ENCODE measurements at places on chromosomes 3 and 15.

DNA sequence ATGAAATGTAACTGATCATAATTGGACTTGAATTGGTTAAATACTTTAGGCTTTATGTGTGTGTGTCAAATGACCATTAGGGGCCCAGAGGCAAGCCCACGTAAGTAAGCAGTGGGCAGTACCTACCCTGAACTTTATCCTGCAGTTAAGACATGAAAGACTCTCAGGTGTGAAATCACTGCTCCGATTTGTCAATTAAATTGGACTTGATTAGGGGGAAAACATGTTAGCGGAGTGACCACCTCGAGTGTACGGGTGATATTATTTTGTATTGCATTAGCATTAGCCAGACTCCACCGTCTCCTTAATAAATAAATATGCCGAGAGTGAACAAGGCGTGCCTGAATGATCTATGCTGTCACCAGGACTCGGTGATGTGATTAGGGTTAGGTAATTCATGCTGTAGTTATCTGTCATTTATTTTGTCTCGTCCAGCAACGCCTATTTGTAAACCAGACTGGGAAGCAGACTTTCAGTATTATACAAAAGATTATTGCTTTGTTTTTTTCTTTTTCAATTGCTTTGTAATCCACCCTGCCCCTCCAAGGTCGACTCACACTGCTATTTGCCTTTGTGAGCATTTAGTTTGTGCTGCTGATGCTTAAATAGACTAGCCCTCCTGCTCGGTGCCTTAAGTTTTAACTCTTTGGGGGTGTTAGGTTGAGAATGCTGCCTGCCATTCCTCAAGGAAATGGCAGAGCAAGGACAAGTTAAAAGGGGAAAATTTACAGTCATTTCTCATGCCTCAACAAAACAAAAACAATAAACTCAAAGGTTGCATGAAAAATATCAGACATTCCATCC is 1.8 kb downstream of the RBMS3 start:
- DNase-seq: no peak

- no peak for DNase-seq
These were observed 81.9 kb downstream of the FGF12 start for GRCh38 chr3:192645437-192645836.

- no peak for DNase-seq
These were observed 11.7 kb upstream of the ADAMTS17 start for GRCh38 chr15:100353449-100353848.

- DNase-seq: no peak
These were observed 38.5 kb downstream of the SYN2 start for GRCh38 chr3:12042638-12043037.

GRCh38 chr3:147945968-147946519 is 536.9 kb downstream of the ZIC1 start:
- DNase-seq: no peak

DNA sequence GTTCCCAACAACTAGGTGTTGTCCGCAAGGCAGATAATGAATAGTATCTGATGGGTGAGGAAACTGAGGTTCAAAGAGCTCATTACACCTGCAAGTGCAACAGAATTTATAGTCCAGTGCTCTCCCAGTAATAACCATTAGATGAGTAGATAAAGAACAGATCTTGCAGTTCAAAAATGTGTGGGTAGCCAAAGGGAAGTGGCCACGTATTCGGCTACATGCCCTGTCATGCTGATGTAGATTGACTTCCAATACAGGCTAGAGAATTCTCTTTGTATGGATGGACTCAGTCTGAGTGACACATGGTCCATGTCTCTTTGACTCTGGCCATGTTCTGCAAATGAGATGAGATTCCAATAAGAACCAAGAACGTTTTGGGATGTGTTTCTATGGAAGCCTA is 187.9 kb upstream of the LPP start:
- no peak for DNase-seq

GRCh38 chr3:16174026-16174355 is 489 bp upstream of the GALNT15 start:
- no peak for DNase-seq

DNA sequence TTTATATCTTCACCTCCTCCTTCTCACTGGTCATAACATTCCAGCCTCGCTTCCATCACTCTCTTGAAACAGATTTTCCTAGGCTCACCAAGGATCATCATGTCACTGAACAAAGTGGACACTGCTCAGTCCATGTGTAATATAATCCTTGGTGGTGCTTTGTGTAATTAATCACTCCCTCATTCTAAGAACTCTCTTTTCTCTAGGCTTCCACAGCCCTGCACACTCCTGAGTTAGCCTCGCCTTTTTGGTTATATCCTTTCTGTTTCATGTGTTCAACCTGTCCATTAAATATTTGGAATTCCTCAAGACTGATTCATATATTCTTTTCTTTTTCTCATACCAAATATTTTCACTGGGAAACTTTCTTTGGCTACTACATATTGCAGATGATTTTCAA is 440.8 kb downstream of the PYDC2 start:
- no peak for DNase-seq

DNA sequence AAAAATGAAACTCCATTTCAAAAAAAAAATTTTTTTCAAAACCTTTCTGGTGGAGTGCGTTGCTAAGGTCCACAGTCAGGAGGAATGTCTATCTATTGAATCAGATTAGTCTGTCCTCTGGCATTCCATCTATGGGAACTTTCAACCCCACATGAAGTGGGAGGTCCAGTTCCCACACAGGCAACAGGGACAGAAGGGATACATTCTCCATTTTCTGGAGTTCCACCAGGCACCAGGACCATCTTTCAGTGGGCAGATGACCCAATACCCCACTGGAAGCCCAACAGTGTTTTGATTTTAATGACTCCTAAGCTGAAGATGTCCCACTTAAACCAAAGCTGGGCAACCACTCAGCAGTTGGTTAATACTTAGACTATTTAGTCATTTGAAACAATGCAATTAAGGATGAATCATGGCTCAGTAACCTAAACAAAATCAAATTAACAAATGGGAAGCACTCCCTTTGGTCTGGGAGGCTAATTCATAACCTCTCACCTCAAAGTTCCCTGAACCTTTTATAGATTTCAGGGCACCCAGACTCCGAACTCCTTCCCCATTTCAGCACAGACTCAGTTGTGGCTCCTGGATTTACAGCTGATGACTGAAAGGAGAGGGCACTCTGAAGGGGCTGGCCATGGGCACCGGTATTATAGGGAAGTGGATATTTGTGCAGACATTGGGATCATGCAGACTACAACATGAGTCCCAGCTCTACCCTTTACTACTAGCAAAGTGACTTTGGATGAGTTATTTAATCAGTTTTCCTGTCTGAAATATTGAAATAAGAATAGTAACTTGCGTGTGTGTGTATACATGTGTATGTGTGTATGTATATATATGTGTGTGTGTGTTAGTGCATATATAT is 264.3 kb upstream of the LRTM1 start:
- no peak for DNase-seq

DNA sequence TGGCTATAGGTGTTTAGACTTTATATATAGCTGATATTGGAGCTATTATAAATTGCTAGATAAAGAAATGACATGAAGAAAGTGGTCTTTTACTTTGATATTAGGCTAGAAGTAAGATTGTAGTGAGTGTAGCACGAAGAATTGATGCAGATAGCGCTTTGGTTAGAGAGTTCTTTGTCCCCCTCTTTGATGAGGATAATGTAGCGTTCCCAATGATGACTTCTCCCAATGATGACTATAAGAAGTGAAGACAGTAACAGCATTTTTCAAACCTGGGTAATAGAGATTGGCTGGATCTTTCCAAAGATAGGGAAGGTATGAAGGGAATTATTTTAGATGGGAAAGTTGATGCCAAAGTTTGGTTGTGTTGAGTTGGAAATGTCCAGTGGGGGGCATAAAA is 4.3 kb downstream of the MINDY2 start:
- DNase-seq: no peak

- DNase-seq: no peak
These were observed 430 bp downstream of the SLCO2A1 start for GRCh38 chr3:134029256-134029733.

- DNase-seq: no peak
These were observed 225.6 kb downstream of the CLSTN2 start for GRCh38 chr3:140160553-140160952.

DNA sequence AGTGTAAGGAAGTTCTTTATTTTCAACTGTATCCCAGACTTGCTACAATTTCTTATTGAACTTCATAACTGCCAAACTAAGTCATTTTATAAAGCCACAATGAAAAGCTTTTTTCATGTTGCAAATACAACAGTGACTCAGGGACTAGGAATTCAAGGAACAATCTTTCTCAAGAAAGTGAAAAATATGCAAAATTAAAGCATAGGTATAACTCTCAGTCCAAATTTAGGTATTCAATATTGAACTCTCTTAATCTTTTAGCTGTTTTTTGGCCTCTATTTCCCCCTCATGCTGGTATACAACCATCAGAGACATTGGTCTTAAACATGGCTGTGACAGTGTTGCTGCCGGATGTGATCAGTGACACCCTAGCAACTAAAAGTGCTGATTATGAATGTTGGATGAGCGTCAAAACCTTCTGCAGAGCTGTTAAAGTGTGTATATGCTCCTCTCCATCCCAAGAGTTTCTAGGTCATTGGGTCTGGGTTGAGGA is 476.9 kb downstream of the ZNF385D start:
- no peak for DNase-seq

- DNase-seq: no peak
These were observed 9.2 kb downstream of the ST6GAL1 start for GRCh38 chr3:186939536-186939935.

- no peak for DNase-seq
These were observed 621.8 kb downstream of the ZIC1 start for GRCh38 chr3:148030975-148031374.

GRCh38 chr3:43959498-43960447 is 269.0 kb downstream of the ABHD5 start:
- DNase-seq: no peak

- no peak for DNase-seq
These were observed 7.5 kb upstream of the ST6GAL1 start for GRCh38 chr3:186922790-186923189.

GRCh38 chr3:179860275-179861107 is 176.2 kb downstream of the PEX5L start:
- no peak for DNase-seq

- no peak for DNase-seq
These were observed 198.7 kb downstream of the CNTN3 start for GRCh38 chr3:74415731-74416130.

- DNase-seq: no peak
These were observed 309.9 kb upstream of the SATB1 start for GRCh38 chr3:18735005-18735404.

DNA sequence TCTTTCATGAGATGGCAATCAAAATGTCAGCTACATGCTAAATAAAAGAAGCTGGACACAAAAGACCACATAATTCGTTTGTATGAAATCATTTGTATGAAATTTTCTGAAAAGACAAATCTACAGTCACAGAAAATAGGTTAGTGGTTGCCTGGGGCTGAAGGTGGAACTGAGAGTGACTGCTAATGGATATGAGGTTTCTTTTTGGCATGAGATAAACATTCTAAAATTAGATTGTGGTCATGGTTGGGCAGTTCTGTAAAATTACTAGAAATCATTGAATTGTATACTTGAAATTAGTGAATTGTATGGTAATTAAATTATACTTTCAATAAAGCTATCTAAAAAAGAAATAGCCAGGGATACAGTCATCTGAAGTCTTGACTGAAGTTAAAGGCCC is 2.7 kb upstream of the DMXL2 start:
- no peak for DNase-seq

GRCh38 chr15:25993506-25993905 is 130.4 kb upstream of the ATP10A start:
- no peak for DNase-seq

- no peak for DNase-seq
These were observed 259.4 kb upstream of the NSMCE3 start for GRCh38 chr15:29529043-29529442.

GRCh38 chr15:61227269-61227949 is 1.7 kb downstream of the RORA start:
- no peak for DNase-seq

GRCh38 chr3:19254189-19254588 is 105.9 kb downstream of the KCNH8 start:
- DNase-seq: no peak

DNA sequence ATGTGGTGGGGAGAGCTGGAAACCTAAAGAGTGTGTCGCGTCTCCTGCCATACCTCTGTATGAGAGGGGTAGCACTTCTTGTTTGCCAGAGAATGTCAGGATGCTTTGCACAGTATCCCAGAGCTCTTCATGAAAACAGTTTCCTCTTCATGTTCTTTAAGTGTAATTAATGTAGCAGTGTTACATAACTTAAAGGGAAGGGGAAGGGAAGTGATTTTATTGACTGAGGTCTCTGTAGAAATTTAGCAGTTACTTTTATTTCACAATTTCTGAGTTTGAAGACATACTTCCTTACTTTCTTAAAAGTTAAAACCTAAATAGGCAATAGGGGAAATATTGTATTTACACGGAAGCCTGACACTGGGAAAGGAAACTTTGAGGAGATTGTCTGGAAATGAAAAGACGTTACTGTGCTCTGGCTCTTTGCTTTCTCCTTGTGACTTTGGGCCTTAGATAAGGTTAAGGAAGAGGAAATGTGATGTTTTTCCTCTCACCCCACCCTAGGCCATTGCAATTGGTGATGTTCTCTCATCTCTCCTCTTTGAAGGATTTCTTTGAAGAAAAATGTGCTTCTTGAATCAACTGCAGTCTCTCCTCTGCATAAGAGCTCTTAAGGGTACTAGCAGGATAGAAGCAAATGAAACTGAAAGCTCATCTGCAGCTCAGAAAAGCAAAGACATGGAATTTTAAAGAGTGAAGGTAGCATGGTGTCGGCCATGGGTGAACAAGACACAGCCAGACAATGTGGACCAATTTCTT is 6.0 kb downstream of the NXPE3 start:
- DNase-seq: no peak

GRCh38 chr15:60006203-60006862 is 2.2 kb downstream of the FOXB1 start:
- DNase-seq: peak; percentile 53

DNA sequence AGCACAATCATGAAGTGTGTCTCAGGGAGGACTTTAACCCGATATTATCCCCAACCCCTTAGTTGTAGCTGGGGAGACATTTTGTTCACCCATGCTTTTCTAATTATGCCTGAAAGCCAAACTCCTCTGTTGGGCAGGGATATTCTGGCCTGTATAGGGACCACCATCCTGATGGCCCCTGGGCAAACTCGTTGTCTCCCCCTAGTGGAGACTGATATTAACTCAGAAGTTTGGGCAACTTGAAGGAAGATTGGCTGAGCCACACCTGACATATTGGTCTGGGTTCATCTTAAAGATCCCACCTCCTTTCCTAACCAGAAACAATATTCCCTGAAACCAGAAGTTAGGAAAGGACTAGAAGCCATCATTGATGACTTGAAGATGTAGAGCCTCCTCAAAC is 42.3 kb downstream of the TM4SF18 start:
- no peak for DNase-seq

GRCh38 chr15:29143909-29144635 is 125.5 kb downstream of the NSMCE3 start:
- no peak for DNase-seq

- DNase-seq: no peak
These were observed 86.6 kb upstream of the PPIB start for GRCh38 chr15:64249406-64249805.

GRCh38 chr3:146390957-146391356 is 78.4 kb downstream of the PLSCR2 start:
- no peak for DNase-seq

GRCh38 chr15:39583596-39584265 is 2.9 kb downstream of the THBS1 start:
- no peak for DNase-seq

GRCh38 chr3:87126321-87126720 is 100.8 kb upstream of the CHMP2B start:
- DNase-seq: no peak

All from activated T-cell treated with anti-CD3 and anti-CD28 coated beads for 1 hour (primary cell).